Activated CD4-positive, alpha-beta memory T cell treated with anti-CD3 and anti-CD28 coated beads, Interleukin-2, amount 10 ng/mL, durations not matched to agents 7 days and 5 days (primary cell): ENCODE measurements at places on chromosomes 1 and 21.

DNA sequence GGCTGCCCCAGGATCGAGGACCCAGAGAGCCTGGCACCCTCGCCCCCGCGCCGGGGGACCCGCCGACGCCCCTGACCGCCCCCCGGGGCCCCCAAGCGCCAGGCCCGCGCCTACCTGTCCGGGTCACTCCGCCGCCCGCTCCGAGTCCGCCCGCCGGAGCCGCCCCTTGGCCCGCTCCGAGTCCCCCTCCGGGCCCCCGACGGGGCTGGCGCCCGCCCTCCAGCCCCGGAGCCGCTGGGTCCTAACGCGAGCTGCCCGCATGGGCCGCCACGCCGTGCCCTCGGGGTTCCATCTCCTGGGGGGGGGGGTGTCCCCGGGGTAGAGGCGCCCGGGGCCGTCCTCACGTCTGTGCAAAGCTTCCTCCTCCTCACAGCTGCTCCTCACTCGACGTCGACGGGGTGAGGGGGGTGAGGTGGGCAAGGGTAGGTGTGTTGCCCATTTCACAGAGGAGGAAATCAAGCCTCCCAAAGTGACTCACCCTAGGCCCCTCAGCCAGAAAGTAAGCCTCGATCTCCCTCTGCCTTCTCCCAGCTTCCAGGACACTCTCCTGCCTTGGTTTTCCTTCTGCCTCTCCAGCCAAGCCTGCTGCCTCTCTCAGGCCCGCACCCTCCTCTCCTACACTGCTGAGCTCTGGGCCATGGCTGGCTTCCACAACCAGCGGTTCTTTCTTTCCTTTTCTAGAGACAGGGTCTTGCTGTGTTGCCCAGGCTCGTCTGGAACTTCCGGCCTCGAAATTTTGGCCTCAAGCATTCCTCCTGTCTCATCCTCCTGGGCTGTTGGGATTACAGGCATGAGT is at the start of gene MFAP2:
TSS of gene MFAP2 (minus strand) at position 148 of the 796 bp plus-strand sequence. CDS start 2,347 bp downstream, outside the sequence.
- DNase-seq: no peak

- DNase-seq: peak; percentile 43
These were observed 52.9 kb upstream of the CD46 start for GRCh38 chr1:207698822-207699483.

DNA sequence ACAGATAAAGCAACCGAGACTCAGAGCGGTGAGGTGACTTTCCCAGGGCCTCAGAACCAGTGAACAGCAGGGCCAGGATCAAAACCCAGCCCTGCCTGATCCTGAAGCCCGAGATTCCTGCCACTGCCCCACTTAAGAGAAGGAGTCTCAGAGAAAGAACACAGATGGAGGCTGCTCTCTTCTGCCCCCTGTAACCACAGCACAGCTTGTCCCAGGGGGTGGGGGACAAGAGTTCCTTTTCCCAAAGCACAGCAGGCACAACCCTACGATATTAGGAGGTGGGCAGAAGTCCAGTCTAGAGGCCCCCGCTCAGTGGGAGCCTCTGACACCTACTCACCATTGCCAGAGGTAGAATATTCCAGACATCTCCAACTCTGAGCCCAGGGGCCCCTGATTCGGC is 24.0 kb upstream of the VWA5B1 start:
- no peak for DNase-seq

- peak; percentile 70 for DNase-seq
These were observed 32.5 kb downstream of the LRRC3 start for GRCh38 chr21:44487831-44488230.
